ENCODE measurements at places on chromosomes 12 and 14.

DNA sequence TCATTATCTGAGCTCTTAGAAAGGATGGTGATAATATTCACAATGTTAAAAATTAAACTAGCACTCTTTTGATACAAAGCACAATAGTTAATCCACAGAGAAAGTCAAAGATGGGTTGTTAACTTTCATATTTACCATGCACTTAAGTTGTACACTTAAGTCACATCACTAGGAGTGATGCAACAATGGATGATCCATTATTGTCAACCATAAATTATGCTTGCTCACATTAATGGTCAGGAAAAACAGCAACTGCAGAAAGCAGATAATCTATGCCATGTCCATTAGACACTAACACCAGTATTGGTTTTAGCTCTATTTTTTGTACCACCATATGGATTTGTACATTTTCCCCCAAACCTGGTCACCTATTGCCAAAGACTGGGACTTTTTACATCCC is 195.5 kb downstream of the FOXA1 start:
- DNase-seq, result no peak

DNA sequence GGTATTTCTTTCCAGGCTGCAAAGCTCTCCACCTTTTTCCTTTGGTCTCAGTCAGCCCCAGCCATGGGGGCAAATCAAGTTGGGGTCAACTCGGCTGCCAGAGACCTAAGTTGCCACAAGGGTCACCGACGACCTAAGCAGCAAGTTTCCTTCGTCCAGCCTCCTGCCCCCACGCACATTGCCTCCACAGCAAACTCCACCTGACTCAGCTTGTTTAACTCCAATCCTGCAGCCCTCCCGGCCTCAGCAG is 767 bp upstream of the KCNMB4 start:
- DNase-seq, result no peak

DNA sequence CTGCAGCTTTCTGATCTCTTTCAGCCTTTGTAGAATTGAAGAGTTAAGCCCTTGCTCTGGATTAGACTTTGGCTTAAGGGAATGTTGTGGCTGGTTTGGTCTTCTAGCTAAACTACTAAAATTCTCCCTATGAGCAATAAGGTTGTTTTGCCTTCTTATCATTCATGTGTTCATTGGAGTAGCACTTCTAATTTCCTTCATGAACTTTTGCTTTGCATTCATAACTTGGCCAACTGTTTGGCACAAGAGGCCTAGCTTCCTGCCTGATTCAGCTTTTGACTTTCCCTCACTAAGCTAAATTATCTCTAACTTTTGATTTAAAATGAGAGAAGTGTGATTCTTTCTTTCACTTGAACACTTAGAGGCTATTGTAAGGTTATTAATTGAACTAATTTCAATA is 384.3 kb downstream of the RAD51B start:
- DNase-seq, result no peak

GRCh38 chr12:26845057-26845666 is 12.2 kb upstream of the ITPR2 start:
- no peak for DNase-seq

DNA sequence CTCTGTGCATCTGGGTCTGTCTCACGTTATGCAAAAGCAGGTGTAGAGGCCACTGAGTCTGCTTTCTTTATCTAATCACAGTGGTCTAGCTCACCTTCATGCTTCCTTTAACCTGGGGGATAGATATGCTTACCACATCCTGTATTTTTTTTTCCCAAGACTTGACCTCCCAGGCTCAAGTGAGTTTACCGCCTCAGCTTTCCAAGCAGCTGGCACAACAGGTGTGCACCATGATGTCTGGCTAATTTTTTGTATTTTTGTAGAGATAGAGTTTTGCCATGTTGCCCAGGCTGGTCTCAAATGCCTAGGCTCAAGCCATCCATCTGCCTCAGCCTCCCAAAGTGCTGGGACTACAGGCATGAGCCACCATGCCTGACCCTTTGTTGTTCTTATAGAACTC is 236.0 kb downstream of the ATP23 start:
- no peak for DNase-seq

DNA sequence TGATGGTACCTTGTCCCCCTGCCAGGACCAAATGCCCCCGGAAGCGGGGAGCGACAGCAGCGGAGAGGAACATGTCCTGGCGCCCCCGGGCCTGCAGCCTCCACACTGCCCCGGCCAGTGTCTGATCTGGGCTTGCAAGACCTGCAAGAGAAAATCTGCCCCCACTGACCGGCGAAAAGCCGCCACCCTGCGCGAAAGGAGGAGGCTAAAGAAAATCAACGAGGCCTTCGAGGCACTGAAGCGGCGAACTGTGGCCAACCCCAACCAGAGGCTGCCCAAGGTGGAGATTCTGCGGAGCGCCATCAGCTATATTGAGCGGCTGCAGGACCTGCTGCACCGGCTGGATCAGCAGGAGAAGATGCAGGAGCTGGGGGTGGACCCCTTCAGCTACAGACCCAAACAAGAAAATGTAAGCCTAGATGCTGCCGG is 410 bp downstream of the MYF6 start:
- no peak for DNase-seq

GRCh38 chr12:128857133-128857763 is 4.0 kb downstream of the GLT1D1 start:
- DNase-seq, result no peak

- no peak for DNase-seq
Measured at GRCh38 chr12:124607681-124608425, 40.4 kb upstream of the NCOR2 start.

- DNase-seq, result no peak
Measured at GRCh38 chr12:57046086-57046791, 3.7 kb downstream of the MYO1A start.

DNA sequence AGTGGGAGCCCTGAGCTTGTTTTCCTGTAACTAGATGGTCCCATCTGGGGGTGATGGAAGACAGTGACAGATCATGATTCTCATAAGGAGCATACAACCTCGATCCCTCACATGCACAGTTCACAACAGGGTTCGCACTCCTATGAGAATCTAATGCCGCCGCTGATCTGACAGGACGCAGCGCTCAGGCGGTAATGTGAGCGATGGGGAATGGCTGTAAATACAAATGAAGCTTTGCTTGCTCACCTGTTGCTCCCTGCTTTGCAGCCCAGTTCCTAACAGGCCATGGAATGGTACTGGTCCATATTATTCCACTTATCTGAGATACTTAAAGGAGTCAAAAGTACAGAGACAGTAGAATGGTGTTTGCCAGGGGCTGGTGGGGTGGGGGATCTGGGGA is 9.9 kb upstream of the CEP83 start:
- no peak for DNase-seq

DNA sequence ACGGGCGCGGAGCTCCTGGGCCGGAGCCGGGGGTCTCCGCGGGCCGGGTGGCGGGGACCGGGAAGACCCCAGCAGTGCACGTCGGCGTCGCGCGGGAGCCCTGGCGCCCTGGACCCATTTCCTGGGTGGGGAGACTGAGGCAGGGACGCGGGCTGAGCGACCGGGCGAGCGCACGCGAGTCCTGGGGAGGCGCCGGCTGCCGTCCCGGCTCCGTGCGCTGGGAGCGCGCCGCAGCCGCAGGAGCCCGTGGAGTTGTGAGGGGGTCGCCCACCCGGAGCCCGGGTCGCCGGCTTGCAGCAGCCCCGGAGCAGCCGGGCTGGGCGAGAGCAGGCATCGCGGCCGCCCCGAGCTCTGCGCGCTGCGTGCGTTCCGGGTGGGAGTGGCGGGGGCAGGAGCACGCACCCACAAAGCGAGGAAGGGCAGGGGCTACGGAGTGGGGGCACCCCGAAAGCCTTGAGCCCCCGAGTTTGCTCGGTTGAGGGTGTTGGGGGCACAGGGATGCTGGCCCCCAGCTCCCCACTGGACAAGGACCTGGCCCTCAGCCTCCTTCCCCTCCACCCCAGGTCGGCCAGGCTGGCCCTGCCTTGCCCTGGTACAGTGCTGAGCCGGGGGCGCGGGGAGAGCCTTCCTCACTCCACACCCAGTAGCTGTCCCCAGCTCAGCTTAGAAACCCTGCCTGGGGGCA is 620 bp downstream of the MMP17 start:
- no peak for DNase-seq

- DNase-seq, result no peak
Measured at GRCh38 chr14:103881268-103882201, 34.2 kb upstream of the PPP1R13B start.

GRCh38 chr12:1499351-1499750 is 95.0 kb downstream of the FBXL14 start:
- DNase-seq, result no peak

- DNase-seq, result no peak
Measured at GRCh38 chr12:29711381-29711780, 72.4 kb downstream of the TMTC1 start.

GRCh38 chr12:133233006-133233405 is 2.7 kb downstream of the ANHX start:
- DNase-seq, result no peak

DNA sequence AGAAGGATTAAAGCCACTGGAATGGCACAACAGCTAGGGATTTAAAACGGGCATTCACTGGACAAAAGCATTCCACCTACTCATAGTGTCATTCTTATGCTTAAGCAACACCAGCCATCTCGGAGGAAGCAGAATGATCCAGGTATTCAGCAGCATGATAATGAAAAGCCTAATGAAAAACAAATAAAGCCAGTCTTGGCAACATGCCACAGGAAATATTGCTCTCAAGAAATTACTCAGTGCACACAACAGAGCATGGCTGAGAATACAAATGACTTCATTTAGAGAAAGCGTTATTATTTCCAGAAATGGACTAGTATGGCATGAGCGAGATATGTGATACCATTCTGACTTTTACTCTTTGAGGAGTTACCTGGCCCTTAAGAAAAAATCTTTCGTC is 442.2 kb downstream of the APAF1 start:
- DNase-seq, result no peak

DNA sequence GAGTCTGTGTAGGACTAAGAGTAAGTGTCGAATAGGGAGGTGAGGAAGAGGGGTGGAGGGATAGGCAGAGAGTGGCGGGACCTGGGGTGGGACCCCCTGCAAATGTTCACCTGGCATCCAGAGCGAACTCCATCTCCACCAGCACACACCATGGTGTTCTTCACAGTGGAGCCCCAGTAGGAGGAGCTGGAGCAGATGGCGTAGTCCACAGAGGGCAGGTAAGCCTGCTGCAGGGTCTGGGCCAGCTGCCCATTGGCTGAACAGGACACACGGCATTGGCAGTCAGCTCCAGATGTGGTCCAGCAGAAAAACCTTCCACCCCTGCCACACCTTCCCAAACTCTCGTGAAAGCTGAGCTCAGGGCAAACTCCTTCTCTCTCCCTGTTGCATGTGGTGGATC is 6.7 kb downstream of the CELA1 start:
- DNase-seq, result no peak

GRCh38 chr12:72535212-72535990 is 263.2 kb downstream of the TRHDE start:
- no peak for DNase-seq

- no peak for DNase-seq
Measured at GRCh38 chr12:19031032-19031431, 98.5 kb upstream of the PLEKHA5 start.

DNA sequence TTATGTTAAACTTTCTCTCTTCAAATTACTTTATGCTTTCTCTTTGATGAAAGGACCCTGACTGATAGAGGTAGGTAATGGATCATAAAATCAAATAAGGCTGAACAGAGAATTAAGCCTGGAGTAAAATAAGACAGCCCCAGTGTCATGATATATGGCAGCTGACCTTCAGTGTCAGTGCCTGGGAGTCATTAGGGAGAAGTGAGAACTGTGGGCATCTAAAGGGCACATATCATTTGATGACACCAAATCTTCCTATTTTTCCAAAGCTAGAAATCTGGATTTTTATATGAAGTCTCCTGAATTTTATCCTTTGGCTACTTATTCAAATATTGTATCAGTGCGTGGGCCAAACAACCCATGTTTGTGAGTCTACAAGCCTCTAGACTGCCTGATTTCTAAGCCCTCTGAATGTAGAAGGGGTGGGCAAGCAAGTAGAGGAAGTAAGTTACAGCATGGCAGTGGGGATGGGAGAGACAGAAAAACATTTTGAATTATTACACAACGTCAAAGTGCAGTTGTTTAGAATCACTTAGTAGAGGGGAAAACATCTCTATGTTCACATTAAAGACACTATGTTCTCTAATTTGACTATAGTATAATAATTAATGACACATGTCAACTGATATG is 10.0 kb downstream of the SLC39A9 start:
- DNase-seq, result no peak

DNA sequence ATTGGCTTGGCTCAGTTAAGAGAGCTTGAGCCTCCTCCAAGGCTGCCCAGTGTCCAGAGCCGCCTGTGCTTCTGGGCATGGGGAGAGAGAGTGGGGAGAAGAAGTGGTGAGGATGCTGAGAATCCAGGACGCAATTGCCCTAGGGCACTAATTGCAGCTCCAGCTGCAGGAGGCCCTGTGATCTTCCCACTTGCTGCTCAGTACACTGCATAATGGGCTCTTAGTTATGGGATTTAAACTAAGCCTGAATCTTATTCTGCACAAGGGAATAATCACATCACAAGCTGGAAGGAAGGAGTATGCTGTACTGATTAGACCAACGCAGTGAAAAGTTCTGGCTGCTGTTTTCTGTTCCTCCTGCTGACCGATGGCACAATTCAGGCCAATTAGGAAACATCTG is 101.0 kb upstream of the PRMT8 start:
- DNase-seq, result no peak

DNA sequence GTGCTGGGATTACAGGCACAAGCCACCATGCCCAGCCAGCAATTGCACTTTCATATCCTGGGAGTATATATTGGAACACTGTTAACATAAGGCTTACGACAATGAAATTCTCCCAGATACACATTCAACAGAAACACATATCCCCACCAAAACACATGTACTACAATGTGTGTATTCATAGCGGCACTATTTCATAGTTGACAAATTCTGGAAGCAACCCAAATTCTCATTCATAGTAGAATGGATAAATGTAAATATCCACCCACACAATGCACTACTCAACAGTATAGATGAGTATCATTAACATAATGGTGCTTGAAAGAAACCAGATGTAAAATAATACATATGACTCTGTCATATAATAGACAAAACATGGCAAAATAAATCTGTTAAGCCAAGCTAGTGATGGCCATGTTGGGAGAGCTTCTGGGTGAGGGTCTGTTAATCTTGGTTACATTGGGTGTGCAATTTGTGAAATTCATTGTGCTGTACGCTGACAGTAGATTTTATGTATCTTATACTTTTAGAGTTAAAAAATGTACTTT is 2.6 kb upstream of the DNAAF2 start:
- no peak for DNase-seq

DNA sequence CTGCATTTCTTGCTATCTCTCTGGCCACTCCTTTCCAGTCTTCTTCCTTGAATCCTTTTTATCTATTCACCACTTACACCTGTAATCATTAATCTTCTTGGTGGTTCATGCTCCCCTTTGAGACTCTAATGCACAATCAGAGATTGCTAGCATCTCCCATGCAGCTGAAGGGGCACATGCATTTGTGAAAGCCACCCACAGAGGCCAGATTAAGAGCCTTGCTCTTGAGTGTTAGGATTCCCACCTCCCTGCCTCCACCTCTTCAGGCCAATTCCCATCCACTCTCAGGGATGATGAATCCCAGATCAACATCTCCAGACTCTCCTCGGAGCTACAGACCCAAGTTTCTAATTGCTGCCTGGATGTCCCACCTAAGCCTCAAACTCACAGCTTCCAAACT is 19.4 kb upstream of the KRT18 start:
- no peak for DNase-seq

GRCh38 chr14:98573082-98573481 is 698.9 kb downstream of the BCL11B start:
- DNase-seq, result no peak

All from activated naive CD8-positive, alpha-beta T cell treated with anti-CD3 and anti-CD28 coated beads, Interleukin-2, amount 50 U/mL, for 16 hours (primary cell).